Fibroblast of pulmonary artery (primary cell): ENCODE measurements at places on chromosomes 4 and X.

DNA sequence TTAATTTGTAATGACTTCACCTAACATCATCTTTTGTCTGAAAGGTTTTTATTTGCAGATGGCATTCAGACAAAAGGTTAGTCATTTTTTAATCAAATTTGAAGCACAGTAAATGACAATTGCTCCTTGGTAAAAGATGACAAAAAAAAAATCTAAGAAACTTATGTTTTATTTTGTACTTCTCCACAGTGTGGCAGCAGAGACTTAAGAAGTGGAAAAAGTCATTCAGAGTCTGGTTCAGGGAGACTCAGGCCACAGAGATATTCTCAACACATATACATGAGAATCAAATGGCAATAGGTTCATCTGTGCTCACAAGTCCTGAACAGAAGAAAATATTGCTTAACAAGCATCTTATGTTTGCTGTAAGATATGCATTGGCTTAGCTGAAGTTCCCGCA, 436.2 kb downstream of the KCNIP4 start:
- peak; percentile 65 for DNase-seq

- DNase-seq, result peak; percentile 4
Measured at GRCh38 chr4:145420595-145421214, 60.9 kb upstream of the SMAD1 start.

- DNase-seq, result no peak
Measured at GRCh38 chrX:74434336-74434735, 13.0 kb downstream of the SLC16A2 start.

- DNase-seq, result peak; percentile 8
Measured at GRCh38 chrX:7068939-7069367, 78.6 kb upstream of the STS start.

- no peak for DNase-seq
Measured at GRCh38 chrX:41603596-41603995, 85.2 kb upstream of the GPR34 start.

- DNase-seq, result no peak
Measured at GRCh38 chr4:132313852-132314251, 835.2 kb upstream of the PCDH10 start.

DNA sequence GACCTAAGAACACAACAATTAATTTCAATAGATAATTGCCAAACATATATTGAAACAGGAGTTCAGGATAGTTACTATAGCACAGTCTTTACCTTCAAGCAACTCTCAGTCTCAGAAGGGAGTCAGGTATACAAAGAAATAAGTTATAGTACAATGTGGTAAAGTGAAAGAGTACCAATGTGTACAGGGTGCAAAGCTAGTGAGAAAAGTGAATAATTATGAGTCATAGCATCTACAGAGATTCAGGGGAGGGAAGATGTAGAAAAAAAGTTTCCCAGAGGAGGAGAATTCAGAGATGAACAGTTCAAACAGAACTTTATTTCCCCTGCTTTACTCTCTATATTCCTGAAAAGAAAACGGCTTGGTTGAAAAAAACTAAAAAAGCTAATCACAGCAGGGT, 22.7 kb upstream of the DKK2 start:
- no peak for DNase-seq

- DNase-seq, result no peak
Measured at GRCh38 chrX:154313147-154313546, 17.6 kb downstream of the TKTL1 start.

DNA sequence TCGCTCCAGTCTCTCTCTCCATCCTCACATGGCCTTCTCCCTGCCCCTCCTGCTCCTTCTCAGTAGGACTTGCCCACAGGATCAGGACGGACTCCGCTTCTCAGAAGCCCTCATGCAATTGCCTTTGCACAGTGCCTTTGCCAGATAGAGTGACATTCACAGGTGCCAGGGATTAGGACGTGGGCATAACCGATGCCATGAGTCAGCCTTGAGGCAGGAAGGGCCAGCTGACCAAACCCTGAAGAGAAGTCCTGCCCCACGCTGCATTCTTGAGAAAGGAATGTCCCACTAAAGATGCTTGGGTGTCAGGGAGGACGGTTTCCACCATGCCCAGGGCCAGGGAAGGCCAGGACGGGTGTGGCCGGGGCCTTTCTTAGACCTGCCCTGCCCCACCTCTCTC, 6.6 kb upstream of the GRPEL1 start:
- no peak for DNase-seq

- no peak for DNase-seq
Measured at GRCh38 chr4:164009435-164009834, 514.9 kb downstream of the TMA16 start.

- no peak for DNase-seq
Measured at GRCh38 chr4:123643691-123644090, 247.1 kb downstream of the SPRY1 start.

- DNase-seq, result no peak
Measured at GRCh38 chrX:38699121-38699520, 102.1 kb upstream of the MID1IP1 start.

- DNase-seq, result no peak
Measured at GRCh38 chrX:110987292-110987691, 108.7 kb upstream of the PAK3 start.

DNA sequence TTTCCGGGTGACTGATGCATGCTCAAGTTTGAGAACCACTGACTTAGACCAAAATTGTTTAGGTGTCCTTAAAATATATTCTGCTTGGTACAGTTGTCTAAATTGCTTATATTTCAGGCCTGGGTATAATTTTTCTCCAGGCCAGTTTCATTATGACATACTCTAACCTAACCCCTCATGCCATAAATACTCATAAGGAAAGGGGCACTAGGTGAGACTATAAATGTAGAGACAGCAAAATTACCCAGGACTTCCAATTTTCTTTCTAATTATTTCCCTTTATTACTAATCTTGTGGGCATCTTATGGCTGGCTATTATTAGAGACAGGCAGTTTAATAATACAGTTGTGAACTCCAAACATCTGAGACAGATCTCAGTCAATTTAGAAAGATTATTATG, 150.2 kb downstream of the RRAGB start:
- no peak for DNase-seq

DNA sequence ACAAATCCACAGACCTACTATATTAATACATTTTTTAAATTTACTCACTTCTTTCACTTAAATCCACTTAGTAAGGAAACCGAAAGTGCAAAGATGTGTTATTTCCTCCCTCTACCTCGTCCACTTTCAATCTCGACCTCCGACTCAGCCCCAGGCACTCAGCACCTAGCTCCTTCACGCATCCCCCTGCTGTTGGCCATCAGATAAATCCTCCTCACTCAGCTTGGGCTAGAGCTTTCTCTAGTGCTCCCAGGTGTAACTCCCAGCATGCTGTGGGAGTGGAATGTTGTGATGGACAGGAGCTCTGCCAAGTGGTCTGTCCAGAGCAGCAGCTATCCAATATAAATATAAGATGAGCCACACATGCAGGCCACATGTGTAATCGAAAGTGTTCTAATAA, 26.7 kb upstream of the TEC start:
- DNase-seq, result no peak

- peak; percentile 87 for DNase-seq
Measured at GRCh38 chr4:69773484-69773883, 13.1 kb upstream of the SULT1B1 start.
